ENCODE measurements at places on chromosomes 5 and 9.

DNA sequence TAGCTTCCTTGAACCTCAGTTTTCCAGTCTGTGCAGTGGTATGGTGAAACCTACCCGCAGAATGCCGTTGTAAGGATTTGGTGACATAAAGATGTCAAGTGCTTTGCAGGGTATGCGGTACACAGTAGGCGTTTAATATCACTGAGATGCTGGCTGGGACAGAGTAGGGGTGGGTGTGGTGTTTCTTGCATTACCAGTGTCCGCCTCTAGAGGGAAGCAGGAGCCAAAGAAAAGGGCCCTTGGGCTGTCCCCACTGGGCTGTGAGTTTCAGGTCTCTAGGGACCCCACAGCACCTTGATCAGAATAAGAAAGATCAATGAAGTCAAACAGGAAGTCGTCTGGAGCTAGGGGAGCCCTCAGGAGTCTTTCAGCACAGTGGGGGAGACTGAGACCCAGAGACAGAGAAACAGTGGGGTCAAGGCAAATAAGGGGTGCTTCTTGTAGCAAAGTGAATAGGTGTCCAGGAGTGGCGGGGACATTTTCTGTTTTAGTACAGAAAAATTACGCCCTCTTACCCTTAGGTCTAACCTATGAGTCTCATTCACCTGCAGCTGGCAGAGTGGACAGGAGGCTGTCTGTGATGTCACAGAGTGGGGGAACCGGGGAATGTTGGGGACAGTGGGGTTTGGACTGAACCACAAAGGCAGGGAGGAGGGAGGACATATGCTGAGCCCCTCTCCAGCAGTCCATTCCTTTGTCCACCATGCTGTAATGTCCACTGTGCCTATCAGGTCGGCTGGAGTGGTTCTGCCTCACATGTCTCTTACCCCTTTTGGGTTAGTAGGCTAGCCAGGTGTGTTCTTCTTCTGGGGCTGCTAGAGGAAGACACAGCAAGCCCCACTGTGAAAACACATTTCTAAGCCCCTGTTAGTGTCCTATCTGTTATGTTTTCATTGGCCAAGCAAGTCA, 4.7 kb upstream of the TEX53 start:
- no peak for DNase-seq

- peak; percentile 77 for DNase-seq
Observed at GRCh38 chr5:134026521-134027287, 21.9 kb upstream of the VDAC1 start.

DNA sequence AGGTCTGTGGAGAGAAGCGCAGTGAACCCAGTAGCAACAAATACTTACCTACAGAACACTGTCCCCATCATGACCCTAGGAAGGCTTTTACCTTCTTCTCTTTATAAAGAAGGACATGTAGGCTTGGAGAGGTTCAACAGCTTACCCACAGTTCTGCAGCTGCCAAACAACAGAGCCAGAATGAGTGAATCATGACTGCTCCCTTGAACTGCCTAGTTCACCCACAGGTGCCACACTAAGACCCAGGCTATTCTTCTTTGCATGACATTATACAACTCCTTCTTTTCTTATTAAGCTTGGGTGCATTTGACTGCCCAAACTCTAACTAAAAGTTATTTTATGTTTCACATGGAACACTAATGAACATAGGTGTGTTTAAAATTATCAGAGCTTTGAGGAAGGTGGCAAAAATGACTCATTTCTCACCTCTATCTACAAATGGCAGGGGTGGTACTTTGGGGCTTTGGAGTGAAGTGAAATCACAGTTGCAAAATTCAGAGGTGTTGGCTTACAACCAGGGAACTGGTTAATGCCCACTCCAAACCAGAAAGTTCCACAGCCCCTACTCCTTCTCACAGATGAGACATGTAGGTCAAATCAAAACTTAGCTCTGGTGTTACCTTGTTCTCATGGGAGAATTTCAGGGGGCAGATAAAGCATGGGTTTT, 201.6 kb downstream of the SEMA6A start:
- no peak for DNase-seq

- DNase-seq: no peak
Observed at GRCh38 chr9:31394015-31394473, 990.4 kb upstream of the ACO1 start.

DNA sequence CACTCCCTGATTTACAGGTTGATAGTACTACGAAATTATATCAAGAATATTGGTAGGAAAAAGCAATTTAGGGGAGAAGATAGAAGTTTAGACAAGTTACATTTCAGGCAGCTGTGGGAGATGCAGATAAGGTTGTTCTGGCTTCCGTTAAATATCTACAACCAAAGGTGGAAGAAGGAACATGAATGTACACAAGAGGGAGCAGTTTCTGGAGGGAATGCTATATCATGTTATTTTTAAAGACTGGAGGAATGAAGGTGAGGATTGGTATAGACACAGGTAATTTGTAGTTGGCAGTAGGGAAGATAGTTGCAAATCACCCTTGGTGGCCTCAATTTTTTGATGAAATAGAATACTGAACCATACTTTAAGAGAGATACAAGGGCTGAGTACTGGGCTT, 187.3 kb upstream of the NMUR2 start:
- no peak for DNase-seq

- DNase-seq: peak; percentile 47
Observed at GRCh38 chr5:4868140-4868735, 271.9 kb upstream of the ADAMTS16 start.

DNA sequence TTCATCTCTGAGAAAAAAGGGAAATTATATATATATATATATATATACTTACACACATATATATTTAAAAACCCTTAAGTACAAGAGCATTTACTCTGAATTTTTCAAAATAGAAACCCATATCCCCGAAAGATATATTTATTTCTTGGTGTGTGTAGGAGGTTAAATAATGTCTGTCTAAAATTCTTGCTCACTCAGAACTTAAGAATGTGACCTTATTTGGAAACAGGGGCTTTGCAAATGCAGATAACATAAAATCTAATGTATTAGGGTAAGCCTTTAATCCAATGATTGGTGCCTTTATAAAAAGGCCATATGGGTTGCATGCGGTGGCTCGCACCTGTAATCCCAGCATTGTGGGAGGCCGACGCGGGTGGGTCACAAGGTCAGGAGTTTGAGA, 517.3 kb upstream of the TLE4 start:
- no peak for DNase-seq

DNA sequence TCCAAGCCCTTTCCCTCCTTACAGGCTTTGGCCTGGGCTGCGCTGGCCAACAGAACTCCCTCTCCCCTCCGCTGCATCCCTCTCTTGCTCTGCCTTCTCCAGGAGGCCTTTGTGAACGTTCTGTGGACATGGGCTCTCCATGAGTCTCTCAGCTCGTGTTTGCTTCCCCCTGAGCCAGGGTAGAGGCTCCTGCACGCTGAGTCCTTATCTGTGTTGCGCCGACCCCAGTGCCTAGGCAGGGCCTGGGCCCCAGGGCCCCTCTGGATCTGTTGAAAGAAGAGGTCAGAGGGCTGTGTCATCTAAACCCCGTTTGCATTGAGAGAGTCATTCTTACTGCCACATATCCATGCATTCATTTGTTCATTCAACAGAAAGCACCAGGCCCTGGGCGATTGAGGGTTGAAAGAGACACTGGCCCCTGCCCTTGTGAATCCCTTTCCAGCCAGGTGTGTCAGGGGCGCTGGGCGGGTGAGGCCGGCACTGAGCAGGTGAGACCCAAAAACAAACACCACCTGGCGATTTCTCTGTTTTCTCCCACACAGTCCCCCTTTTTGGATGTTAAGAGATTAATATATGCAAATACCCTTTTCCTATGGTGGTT, 111.2 kb upstream of the IER5L start:
- DNase-seq: no peak

- DNase-seq: peak; percentile 39
Observed at GRCh38 chr5:125409861-125410536, 663.6 kb upstream of the ZNF608 start.

DNA sequence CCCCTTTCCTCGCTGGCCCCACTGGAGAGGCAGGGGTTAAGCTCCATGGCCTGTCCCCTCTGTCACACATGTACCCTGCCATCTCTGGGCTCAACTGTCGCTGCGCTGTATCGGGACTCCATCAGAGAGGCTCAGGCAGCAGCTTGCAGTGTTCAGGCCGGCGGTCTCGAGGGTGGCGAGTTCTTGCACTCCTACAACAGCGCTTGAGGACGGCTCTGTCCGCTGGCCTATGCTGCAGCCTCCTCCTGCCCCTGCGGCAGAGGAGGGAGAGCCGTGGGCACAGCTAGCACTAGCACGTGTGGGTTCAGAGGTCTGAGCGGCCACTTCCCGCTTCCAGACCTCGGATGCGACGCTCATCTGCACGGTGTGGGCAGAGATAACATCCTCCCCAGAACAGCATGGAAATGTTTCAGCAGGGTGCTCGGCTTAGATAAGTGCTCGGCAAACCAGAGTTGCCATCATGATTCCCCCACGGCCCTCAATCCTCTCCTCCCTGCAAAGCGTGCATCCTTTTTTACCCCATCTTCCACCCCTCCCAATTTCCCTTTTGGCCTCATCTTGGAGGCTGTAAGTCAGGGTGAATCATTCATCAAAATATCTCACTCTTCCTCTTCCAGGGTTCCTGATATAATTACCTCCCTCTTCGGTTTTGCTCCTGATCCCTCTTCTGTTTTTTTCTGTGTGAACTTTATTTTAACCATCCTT, 41.9 kb upstream of the FUBP3 start:
- DNase-seq: no peak

DNA sequence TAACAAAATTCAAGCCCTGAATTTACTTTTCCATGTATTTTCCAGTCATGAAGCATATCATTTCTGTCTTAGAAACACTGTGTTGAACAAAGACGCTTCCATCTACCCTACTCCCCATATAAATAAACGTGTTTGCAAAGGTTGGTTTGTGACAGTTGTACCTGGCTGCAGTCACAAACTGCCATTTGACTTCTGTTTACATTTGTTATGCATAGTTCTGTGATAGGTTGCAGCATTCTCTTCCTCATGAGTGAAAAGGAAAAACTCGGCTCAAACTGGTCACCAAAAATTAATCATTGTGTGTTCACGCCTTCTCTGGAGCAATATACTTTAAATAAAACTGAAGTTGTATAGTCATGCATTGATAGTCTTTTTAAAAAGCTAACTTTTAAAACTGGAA, 69.3 kb upstream of the MOCS2 start:
- DNase-seq: no peak

DNA sequence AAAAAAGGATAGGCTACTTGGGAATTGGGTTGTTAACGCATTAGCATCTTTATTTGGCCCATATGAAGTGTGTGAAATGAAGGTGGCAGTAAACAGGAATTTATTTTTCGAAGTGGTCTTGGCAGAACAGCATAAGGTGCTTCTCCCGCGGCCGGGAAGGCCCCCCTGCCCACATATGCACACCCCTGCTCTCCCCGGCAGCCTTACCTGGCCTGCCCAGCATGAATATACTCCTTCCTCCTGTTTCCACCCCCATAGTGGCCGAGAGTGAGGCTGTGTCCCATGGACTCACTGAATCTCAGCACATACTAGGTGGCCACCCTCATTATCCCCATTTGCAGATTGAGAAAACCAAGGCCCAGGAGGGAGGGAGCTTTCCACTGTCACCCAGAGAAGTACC, 54.0 kb upstream of the OLFM1 start:
- no peak for DNase-seq

- DNase-seq: no peak
Observed at GRCh38 chr5:22665801-22666200, 187.3 kb downstream of the CDH12 start.

DNA sequence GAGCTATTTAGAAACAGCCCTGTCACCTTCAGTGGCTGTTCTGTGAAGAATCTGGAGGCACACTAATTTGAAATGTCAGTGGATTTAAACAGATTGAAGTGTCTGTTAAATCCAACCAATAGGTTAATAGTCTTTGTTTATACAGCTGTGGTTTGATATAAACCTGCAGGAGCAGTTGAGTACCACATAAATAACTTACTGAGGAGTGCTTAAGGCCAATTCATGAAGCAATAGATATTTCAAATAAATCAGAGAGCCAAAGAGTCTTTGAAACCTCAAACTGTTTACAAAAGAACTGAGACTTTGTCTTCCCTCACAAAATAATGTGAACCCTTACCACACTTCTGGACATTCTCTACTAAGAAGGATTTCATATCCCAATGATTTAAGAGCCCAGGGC, 111.9 kb downstream of the FEM1C start:
- DNase-seq: no peak

- no peak for DNase-seq
Observed at GRCh38 chr5:43039471-43040286, 440 bp downstream of the ANXA2R start.

DNA sequence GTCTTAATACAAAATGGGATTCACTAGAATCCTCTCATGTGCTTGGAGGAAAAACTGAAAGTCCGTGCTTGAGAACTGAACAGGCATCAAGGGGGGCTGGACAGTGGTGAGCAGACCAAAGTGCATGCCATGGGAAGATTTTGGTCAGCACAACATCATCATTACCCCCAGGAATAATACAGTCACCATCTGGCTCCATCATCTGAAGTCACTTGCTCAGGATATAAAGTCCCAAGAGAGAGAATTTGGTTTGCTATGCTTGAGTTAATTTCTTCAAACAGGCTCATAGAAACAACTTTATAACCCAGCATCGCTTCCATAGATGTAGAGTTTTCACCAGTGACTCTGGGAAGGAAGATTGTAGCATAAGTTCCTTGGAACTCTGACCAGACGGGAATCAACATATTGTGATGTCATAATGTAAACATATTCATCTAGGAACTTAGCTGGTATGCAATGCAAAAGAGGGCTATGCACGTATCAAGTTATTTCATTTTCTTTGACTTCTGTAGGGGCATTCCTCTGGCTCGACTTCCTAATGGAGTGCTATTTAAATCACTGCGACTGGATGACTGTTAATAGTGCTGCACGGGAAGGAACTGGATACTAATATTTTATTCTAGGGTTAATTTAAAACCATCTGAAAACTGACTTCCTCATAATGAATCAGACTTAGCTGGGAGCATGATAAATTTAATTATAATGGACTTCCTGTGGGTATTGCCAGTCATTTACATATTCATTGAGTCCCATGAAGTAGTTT, 145.2 kb downstream of the MTRR start:
- DNase-seq: no peak

GRCh38 chr5:121681229-121681855, 170.3 kb upstream of the FTMT start:
- no peak for DNase-seq

- DNase-seq: no peak
Observed at GRCh38 chr5:141811287-141812155, 66.7 kb downstream of the PCDH1 start.

DNA sequence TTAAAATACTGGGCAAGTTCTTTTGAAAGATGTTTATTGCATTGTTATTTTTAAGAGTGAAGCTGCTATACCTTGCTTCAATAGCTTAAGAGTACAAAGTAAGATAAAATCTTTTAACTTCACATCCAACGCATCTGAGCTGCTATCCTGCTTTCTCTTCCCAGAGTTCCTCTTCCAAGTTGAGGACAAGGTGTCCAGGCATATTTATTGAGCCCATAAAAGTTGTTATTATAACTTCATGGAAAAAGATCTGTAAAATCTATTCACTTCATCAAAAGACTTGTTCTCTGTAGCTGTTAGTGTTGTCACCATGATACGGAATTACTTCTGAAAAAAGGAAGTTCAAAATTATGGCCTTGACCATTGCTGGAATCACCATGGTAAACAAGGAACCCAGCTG, 306.2 kb upstream of the ELAVL2 start:
- no peak for DNase-seq

- DNase-seq: no peak
Observed at GRCh38 chr5:78895616-78896015, 89.5 kb downstream of the ARSB start.

Data from kidney glomerular epithelial cell (primary cell).